Activated T-cell treated with anti-CD3 and anti-CD28 coated beads for 24 hours (primary cell): ENCODE measurements at places on chromosomes 4 and X.

- DNase-seq, result no peak
Measured at GRCh38 chr4:87469390-87469789, 47.0 kb downstream of the NUDT9 start.

DNA sequence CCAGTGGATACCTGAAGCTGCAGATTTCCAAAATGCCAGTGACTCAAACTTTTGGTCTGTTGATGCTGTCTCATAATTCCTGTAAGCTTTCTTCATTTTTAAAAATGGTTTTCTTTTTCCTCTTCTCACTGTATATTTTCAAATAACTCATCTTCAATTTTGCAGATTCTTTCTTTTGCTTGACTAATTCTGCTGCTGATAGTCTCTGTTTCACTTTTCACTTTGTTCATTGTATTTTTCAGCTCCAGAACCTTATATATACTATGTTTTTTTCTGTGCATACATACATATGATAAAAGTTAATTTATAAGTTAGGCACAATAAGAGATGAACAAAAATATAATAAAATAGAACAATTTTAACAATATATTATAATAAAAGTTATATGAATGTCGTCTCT lies 237.7 kb upstream of the GPRIN3 start:
- no peak for DNase-seq

- no peak for DNase-seq
Measured at GRCh38 chr4:38371391-38371851, 292.6 kb upstream of the KLF3 start.

- no peak for DNase-seq
Measured at GRCh38 chr4:17623451-17624001, 9.1 kb downstream of the MED28 start.

DNA sequence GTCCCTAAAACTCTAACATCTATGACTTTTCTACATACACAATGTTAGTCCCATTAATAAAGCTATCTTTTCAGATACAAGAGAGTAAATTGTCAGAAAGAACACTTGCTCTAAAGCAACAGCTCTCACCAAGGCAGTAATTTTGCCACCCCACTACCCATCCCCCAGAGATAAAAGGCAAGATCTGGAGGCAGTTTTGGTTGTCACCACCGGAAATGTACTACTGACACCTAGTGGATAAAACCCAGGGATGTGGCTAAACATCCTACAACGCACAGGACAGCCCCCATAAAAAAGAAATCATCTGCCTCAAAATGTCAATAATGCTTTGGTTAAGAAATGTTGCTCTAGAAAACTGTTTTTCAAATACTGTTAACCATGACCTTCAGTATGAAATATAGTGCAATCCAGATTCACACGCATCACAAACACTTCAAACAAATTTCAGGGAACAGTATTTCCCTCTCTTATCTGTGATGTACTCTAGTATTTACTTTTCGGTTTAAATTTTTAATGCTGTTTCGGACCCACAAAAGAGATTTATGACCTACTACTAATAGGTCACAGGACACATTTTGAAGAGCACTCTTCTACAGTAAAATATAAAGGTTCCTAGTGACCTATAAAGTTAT lies 5.1 kb downstream of the FBXL5 start:
- peak; percentile 45 for DNase-seq

- no peak for DNase-seq
Measured at GRCh38 chr4:38001927-38002326, 41.7 kb downstream of the PTTG2 start.

DNA sequence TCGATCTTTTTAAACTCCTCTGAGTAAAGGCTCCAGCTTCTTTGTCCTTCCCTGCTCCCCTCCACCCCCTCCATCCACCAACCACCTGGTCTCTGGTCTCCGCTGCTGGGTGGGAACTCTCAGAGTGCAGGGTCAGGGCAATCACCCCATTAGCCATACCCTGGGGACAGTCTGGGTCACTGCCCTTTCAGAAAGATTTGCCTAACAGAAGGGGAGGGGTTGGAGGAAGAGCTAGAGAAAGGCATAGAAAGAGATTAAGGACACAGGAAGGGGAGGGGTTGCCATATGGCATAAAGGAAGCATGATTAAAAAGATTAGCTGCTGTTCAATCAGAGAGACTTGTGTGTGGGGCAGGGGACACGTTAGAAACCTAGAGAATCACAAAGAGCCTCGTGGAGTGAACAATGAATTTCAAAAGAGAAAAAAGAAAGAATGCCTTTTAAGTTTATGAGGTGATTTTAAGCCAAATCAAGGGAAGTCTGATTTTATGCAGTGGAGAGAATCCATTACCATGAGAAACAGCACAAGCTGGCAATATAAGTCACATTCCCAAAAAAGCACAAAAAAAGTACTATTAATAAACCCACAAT lies 115.5 kb upstream of the ACSL4 start:
- DNase-seq, result no peak

DNA sequence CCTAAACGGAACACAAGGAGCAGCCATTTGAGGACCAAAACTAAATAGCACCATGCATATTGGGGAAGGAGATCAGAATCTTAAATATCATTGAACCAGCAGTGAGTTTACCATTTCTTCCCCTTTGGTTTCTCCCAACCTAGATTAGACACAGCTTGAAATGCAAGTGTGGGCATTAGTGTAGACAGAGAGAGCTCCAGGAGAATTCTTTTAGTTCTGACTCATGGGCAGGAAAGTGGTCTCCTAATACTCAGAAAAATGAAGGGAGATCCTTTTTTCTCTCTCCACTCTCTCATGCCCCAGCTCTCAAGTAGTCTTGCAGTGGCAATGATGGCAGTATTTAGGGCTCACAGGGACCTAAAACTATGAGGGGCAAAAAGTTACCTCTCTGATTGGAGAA lies 567.9 kb downstream of the INPP4B start:
- no peak for DNase-seq

DNA sequence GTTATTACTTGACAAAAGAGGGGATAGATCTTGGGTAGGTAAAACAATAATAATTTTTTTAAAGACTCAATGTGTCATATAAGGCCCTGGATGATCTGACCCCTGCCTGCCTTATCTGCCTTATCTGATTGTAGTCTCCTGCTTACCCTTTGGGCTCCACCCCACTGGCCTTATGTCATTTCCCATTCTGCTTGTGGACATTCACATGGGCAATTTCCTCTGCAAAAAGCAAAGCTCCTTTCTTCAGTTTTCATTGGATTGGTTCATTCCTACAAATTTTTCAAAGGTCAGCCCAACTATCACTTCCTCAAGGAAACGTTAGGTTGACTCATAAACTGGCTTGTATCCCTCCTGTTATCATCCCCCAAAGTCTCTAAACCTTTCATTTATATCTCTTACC lies 15.7 kb upstream of the TET2 start:
- no peak for DNase-seq

GRCh38 chr4:143375326-143376073 lies 38.8 kb downstream of the GAB1 start:
- DNase-seq, result no peak

- no peak for DNase-seq
Measured at GRCh38 chr4:41022116-41022515, 192.2 kb downstream of the APBB2 start.

GRCh38 chr4:183450108-183450507 lies 5.7 kb downstream of the CDKN2AIP start:
- no peak for DNase-seq

GRCh38 chr4:106424426-106424825 lies 55.8 kb upstream of the GIMD1 start:
- DNase-seq, result no peak

- no peak for DNase-seq
Measured at GRCh38 chr4:99468889-99469288, 33.7 kb upstream of the ADH7 start.
